Activated CD4-positive, alpha-beta T cell treated with anti-CD3 and anti-CD28 coated beads for 4 hours (primary cell): ENCODE measurements at places on chromosomes 3 and 15.

DNA sequence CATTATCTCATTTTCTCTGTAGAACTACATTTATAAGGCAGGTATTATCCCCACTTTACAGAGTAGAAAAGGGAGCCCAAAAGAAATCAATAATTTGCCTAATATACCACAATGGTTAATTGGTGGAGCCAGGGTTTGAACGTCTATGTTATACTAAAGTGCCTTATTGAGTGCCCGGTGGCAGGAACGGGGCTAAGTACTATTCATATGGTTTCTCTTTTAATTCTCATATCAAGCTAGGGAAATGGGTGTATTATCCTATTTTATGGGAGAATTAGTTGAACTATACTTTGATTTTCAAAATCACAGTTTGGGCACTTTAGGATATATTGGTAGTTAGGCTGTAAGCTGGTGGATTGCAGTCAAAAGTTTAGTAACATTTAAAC lies 1.5 kb downstream of the CEP97 start:
- DNase-seq: no peak

- DNase-seq: no peak
These were observed 313.6 kb upstream of the TLE3 start for GRCh38 chr15:70411143-70411863.

GRCh38 chr15:49686599-49686998 lies 65.8 kb downstream of the DTWD1 start:
- no peak for DNase-seq

DNA sequence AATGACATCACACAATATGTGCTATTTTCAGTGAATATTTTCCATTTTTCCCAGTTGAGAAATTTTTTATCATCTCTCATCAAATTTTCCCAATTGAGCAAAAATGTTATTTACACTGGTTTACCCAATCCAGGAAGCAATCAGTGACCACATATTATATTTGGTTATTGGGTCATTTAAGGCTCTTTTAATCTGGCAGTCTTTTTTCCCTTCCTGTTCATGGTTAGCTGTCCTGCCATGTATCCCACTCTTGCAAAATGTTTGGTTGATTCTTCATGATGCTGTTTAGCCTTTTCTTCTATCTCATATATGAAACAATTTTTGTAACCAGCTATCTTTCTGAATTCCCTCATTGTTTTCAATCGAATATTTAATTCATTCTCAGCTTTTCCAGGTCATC lies 626.0 kb downstream of the RBMS3 start:
- DNase-seq: no peak

- no peak for DNase-seq
These were observed 19.0 kb upstream of the DIPK2A start for GRCh38 chr3:143952569-143953072.

GRCh38 chr3:17469954-17470353 lies 272.5 kb downstream of the TBC1D5 start:
- no peak for DNase-seq

- DNase-seq: no peak
These were observed 77.9 kb upstream of the CCNL1 start for GRCh38 chr3:157237886-157238285.

DNA sequence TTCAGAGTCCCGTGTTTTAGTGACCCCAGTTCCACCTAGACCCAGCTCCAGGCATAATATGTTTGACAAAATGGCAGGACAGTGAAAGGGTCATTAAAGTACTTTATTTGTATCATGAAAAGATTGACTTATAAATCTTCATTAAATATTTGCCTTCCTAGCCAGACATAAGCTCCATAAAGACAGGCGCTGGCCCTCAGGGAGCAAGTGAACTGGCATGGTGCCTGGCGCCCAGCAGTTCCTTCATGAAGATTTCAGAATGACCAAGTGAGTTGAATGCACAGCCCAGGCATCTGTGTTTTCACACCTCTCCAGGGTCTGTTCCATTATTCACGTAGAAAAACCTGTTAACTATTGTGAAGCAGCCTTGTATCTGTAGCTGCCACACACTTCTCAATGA lies 166.2 kb downstream of the GAP43 start:
- DNase-seq: no peak

DNA sequence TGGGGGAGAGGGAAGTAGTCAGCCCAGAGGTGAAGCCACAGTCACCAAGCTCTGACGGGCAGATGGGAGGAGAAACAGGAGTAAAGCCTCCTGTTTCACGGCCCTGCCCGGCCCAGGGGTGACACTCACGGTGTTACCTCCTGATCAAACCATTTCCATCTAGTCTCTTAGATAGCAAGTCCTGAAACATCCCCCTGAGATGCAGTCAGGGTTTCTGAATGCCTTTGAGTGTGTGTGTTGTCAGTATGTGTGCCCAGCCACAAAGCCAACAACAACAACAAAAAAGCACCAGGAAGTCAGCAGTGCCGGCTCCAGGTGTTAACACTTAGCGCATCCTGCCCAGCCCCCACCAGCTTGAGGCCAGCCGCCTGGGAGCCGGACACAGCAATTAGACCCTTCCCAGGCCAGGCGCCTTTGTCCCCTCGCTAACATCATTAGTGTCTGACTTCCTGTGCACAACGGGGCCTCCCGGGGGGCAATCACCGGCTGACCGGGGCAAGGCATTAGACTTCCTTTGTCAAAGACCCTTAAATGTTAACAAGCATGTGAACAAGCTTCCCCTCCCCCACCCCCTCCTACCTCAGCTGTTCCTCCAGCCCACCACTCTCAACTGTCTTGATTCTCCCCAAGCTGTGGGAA lies 34.5 kb downstream of the IL17RD start:
- DNase-seq: no peak

DNA sequence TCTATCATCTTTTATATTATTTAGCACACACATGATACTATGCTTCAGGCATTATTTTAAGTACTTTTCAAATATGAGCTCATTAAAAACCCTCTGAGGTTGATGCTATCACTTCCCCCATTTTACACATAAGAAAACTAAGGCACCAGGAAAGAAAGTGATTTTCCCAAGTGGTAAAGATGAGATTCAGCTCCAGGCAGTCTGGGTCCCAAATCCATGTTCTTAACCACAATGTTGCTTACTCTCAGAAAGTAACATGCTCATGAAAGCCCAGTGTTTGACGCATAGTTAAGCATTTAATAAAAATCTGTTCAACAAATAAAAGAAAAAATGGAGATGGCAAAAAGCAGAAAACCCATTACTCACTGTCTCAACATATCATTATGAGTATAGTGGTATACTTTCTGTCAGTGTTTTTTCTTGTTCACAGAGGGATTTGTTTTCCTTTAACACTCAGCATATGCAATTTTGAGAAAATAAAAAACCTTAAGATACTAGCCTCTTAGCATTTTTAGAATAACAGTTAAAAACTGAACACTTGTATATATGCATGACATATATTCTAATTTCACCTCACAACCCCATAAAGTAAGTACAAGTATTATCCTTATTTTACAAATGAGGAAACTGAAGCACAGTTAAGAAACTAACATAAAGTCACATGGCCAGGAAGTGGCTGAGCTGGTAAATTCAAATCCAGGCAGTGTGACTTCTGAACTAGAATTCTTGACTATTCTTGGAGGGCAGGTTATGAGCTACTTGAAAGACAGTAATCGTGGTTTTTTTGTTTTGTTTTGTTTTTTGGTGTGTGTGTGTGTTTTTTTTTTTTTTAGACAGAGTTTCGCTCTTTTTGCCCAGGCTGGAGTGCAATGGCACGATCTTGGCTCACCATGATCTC lies 10.4 kb downstream of the PEAK1 start:
- DNase-seq: no peak

DNA sequence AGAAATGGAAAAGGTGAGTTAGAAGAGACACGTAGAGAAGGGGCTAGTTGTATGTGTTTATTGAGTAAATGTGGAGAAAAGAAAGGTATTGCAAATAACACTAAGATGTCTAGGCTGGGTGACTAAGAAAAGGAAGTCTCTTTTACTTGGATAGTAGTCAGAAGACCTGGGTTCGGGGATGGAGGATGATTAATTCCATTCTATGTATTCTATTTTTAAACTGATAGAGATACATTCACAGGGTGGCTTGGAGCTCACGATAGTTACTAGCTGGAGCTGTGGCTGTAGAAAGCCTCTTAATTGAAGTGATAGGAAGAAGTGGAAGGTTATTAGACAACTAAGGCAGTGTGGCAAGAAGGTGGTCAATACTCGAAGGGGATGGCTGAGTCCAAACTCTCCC lies 65.9 kb upstream of the TNIK start:
- no peak for DNase-seq

- DNase-seq: no peak
These were observed 30.0 kb downstream of the FILIP1L start for GRCh38 chr3:100084100-100084806.
